WERI-Rb-1 (cell line): ENCODE measurements at places on chromosomes 1 and 21.

GRCh38 chr1:148166558-148167492 lies 14.7 kb upstream of the NBPF11 start:
- DNase-seq, result no peak

- DNase-seq, result no peak
Measured at GRCh38 chr1:192903142-192903541, 94.3 kb downstream of the RGS2 start.

- peak; percentile 71 for DNase-seq
Measured at GRCh38 chr21:42539931-42540343, 26.3 kb downstream of the SLC37A1 start.

DNA sequence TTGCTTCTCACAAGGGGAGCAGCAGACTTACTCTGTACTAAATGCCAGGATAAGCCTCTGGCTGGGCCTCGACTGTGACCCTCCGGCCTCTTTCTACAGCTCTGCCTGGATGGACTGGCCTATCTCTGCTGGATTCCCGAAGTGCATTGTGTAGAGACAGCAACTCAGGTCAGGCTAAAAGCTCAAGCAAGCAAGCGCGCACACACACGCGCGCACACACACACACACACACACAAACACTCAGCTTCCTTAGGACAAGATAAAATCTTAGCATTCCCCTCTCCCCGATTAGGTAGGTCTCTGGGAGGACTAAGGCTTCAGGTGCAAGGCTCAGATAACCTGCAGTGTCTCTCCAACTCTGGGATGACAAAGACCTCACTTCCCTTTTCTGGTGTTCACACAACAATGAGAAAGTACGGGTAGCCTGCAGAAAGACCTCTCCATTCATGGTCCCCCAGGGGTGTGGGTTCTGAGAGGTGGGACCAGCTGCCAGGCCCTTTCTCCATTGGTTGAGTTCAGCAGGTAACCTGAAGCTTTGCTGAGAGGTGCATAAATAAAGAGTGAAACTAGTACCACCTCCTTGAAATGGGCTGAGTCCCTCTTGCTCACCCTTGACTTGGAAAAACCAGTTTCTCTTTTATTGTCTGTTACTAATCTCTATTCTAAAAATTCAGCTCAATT lies 155.1 kb upstream of the CAMK1G start:
- DNase-seq, result no peak

DNA sequence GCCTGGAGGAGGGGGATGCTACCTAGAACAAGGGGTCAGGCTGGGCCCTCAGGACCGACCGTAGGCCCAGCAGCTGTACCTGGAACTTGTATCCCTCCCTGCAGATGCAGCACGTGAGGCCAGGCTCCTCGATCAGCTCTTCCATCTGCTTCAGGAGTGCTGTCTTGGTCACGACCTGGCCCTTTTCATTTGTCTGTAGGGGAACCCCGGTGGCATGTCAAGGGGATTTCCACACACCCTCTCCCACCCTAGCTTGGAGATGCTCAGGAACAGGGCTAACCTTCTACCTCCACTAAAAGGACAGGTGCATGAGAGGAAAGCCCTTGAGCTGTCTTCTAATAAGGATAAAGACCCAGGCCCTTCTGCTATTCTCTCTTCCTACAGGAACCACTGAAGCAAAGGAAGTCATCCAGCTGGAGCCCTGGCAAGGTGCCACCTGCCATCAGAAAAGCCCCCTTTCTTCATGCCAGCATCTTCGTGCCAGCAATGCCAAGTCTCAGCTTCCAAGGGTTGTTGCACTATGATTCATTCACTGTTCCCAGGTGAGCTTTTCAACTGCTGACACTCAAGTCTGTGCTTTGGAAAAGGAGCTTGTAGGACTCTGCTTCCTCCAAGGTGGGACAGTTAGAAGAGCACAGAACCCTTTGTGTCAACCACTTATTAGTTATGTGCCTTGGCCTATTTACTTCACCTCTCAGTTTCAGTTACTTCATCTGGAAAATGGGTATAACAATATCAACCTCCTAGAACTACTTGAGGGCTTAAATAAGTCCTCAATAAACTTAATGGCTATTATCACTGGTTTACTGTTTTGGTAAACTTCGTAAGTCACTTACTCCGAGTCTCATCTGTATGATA lies 122.1 kb downstream of the UBR4 start:
- DNase-seq, result peak; percentile 71

DNA sequence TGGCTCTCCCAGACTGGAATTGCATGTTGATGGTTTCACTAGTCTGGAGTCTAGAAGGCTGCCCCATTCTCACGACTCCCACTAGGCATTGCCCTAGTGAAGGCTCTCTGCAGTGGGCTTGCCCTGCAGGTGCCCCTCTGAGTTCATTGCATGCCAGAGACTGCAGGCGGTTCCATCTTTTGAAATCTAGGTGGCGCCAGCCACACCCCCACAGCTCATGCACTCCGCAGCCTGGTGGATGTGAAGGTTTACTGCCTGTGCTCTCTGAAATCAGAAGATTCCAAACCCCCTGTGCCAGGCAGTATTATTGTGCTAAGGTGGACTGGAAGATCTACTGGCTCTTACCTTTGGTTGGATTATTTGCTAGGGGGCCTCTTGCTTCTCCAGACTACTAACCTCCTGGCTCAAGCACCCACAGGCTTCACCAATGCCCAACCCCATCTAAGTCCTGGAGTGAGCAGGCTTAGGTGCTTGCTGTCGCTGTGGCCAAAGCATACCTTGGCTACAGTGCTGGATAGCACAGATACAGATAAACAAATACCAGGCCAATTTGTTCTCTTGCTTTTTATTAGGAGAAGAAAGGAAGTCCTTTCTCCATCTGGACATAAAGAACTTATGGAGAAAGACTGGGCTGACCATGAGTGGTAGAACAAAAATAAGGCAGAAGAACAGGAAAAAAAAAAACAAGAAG lies 83.5 kb upstream of the SIM2 start:
- DNase-seq, result peak; percentile 42

GRCh38 chr21:44751186-44751798 lies 39.9 kb upstream of the TSPEAR start:
- DNase-seq, result no peak

DNA sequence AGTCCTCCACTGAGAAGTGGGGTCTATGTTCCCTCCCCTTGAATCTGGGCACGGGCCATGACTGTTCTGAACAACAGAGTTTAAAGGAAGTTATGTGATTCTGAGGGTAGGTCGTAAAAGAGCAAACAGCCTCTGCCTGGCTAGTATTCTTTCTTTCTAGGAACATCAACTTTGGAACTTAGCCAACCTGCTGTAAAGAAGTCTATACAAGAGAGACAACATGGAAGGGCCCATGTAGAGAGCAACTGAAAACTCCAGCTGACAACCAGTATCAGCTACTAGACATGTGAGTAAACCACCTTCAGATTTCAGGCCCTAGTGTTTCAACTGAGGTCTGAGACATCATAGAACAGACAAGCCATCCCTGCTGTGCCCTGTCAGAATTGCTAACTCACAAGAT lies 7.5 kb downstream of the SELENOF start:
- no peak for DNase-seq

DNA sequence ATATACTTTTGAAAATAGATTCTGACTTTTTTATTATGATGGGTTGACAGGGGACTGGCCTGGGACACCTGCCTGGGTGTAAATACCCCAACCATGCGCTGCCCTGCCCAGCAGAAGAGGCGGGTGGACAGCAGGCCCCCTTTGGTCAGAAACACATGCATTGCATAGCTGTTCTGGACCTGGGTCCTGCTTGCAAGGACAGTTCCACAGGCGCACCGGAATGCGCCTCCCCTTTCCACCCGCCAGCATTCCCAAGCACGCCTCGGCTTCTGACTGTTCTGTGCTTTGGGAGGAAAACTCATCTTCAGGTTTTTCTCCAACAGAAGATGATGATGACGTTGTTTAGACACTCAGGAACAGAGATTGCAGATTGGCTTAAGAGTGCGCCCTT lies 428 bp upstream of the ZNF678 start:
- no peak for DNase-seq

- DNase-seq, result no peak
Measured at GRCh38 chr1:193368302-193368701, 181.9 kb upstream of the B3GALT2 start.

- no peak for DNase-seq
Measured at GRCh38 chr1:63704443-63704842, 69.4 kb upstream of the ROR1 start.

- no peak for DNase-seq
Measured at GRCh38 chr1:84939151-84939550, 46.1 kb upstream of the LPAR3 start.

GRCh38 chr21:29248124-29248523 lies 50.6 kb upstream of the BACH1 start:
- no peak for DNase-seq

GRCh38 chr1:4805987-4806386 lies 151.6 kb downstream of the AJAP1 start:
- no peak for DNase-seq

DNA sequence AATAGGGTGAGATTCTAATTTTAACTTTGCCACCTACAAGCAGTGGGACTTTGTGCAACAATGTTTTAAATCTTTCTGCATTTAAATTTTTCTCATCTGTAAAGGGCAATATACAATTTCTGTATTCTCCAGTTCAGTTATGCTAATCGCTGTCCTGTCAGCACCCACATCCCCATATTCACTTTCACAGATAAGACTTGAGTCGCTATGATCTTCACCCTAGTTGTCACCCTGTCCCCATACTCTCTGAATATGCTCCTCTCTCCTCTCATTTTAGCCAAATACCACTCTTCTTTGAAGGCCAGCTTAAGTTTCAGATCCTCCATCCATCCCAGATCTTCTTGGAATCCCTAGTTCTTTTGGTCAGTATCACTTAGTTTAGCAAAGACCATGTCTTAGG lies 8.8 kb downstream of the DDR2 start:
- DNase-seq, result no peak
